Left ventricle myocardium superior (tissue), 1 donor: ENCODE measurements at places on chromosomes 11 and 22. TPM values are rescaled to one million over a fixed set of nuclear protein-coding genes. Genes with fewer than 3 reads are reported as not detected.
A peak's percentile ranks its signal among the peaks of the same experiment; 100 is the strongest.

DNA sequence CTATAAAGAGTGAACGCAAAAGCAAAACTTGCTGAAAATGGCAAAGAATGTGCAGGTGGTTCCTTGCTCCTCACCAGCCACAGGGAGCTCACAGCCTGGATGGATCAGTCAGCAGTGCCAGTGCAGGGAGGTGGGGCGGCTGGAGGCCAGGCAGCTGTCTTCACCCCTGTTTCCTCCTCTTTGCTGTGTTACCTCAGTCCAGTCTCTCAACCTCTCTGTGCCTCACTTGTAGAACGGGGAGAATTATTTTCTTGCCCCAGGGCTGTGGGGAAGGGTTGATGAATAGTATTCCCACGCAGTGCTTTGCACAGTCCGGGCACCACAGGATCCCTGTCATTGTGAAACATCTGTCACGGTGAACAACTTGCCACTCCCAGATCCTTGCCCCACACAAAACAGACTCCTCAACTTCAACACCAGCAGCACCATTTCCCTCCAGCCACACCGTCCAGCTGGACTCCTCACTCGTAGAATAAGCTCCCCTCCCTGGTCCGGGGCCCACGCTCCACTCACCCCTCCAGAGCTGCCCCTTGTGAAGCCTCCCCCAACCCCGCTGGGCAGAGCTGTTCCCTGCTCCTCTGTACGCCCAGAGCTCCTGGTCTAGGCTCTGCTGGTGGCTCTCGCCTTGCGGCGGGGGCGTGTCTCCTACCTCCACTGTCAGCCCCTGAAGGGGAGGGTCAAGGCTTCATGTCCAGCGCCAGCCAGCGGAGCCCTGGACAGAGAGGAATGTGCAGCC lies 27.7 kb downstream of the MPPED1 start:
- no peak for DNase-seq

DNA sequence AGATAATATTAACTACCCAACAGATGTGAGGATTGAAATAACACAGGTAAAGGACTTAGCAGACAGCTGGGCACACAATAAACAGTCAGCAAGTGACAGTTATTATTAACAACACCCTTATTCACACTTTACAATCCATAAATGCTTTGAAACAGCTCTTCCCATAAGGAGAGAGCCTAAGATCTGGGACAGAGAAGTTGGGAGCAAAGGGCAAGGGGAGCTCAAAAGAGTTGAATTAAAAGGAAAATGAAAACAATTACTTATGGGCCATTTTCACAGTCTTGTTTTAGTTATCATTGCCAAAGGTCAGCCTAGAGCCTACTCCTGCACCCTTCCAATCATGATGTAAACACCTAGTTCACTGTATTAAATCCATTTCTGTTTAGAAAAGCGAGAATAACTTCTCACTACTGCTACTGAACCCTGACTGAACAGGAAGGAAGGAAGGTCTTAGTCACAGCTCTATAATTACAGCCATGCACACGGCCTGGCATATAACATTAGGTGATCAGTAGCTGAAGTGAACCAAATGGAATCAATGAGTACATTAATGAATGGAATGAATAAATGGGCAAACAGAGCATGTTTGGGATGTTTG lies 111.3 kb downstream of the PLEKHA7 start:
- DNase-seq: no peak

DNA sequence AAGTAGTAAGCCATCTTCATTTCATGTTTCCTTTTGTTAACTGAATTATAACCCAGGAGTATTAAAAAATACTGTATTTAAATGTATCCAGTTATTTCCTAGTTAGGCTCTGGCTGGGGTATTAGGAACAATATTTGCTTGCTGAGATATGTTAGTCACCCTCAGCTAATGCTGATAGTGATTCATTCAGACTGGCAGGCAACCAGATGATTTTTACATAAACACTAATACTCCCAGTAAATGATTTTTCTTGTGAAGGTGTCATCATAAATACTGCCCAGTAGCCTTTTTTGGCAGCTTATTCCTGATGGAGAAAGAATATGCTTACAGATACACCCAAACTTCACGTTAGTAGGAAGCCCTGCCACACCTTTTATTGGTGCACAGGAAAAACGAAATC lies 8.1 kb downstream of the YWHAH start:
- no peak for DNase-seq

DNA sequence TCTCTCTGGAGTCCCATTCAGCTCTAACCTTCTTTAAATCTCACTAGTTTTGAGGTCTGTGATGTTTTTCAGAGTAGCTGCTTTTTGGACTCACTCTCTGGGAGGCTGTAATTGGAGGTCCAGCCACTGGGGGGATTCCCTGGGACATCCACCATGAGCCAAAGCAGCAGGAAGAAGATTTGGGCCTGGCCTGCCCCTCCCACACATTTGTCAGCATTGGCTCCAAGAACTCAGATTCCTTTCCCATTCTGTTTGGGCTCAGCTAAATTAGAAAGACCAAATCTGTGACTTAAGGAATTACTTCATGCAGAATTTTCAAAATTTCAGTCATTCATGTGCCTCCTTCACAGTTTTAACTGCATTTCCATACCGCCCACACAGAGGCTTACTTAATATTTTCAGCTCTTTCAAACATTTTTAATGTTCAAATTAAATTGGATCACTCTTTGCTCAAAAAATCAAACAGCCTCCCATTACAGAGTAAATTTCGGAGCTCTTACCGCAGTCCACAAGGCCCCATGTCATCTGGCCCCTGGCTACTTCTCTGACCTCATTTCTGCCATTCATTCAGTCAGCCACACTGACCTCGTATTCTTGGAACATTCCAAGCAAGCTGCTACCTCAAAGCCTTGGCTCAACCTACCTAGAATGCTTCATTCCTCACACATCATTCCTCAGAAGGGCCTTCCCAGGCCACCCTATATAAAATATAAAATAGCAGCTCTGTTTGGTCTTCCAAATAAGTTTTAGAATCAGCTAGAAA lies 54.5 kb upstream of the RRAS2 start:
- DNase-seq: peak; percentile 45

DNA sequence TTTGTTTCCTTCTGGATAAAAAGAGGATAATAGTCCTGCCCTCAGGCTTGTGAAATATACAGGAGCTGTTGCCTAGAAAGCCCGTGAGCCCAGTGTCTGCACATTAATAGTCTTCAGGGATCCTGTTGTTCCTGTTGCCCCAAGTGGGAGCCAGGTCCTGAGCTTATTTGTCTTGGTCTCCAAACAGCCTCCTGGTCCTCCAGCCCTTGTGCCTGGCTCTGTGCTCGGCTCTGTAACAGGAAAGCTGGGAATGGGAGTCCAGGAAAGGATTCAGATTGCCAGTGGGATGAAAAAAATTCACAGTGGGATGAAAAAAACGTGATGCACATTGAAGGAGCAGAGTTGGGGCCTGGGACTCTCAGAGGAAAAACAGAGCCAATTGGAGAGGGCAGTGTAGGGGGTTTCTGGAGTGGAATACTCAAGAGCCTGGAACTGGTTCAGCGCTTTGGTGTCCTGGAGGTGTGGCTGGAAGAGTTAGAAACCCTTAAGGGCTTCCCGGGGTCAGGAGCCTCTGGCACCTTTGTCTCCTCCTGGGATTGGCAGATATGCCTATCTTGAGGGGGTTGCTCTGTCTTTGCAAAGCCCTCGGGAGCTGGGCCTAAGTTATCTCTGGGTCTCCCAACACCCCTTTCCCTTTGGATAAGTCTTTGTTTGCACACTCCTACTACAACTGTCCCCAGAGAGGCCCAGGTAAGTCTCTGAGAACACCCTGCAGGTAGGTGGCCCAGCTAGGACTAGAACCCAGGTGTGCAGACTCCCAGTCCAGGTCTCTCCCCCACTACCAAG lies 2.3 kb upstream of the INPPL1 start:
- no peak for DNase-seq

DNA sequence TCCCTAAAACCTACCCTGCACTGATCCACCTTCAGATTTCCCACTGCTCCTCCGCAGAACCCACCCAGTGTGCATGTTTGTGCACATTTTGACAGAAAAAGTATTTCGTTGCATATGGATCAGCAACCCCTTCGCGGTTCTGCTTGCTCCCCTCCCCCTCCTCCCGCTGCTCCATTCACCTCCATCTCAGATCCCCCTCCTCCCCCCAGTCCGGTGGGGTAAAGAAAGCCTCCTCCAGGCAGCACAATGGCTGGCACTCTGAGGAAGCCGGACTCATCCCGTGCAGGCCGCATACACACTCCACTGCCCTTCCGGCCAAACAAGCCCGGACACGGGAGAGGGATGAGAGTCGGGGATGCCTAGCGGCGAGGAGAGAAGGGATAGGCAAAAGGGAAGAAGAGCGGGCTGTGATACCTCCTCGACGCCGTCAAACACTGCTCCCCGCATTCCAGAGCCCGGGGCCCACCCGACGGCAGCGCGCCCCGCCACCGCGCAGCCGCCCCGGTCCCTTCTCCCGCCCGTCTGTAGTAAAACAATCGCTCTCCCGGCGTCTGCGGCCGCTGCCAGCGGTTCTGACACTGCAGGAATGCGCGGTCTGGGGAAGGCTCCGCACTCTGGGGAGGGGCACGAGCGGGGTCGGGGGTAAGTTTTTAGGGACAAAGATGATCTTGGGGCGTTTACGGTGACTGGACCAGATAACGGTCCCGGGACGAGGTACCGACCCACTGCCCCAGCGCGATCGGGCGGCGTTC lies 915 bp downstream of the FEZ1 start:
- DNase-seq: peak; percentile 55

- DNase-seq: no peak
These were observed 257.2 kb downstream of the ST3GAL4 start for GRCh38 chr11:126612671-126613070.

- no peak for DNase-seq
These were observed 12.2 kb downstream of the AP2A2 start for GRCh38 chr11:937841-938261.

- DNase-seq: peak; percentile 51
These were observed 108.2 kb upstream of the CD44 start for GRCh38 chr11:35030716-35031213.

DNA sequence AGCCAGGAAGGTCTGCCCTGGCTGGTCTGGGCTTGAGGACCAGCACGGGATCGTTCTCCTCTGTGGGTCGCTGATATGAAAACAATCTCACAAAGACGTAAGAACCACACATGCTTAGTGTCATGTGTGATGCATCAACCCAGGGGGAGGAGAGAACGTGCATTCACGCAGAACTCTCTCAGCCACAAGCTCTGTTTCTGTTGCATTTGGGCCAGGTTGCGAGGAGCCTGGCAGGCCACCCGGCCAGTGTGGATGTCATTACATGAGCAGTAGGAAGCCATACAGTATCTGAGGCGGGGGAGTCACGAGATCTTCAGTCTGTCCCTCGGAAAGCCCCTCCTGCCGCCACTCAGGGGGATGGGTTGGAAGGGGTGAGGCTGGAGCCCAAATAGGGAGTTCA lies 53.1 kb upstream of the KCNQ1OT1 start:
- no peak for DNase-seq

GRCh38 chr11:46198245-46199240 lies 77.3 kb upstream of the PHF21A start:
- DNase-seq: no peak

DNA sequence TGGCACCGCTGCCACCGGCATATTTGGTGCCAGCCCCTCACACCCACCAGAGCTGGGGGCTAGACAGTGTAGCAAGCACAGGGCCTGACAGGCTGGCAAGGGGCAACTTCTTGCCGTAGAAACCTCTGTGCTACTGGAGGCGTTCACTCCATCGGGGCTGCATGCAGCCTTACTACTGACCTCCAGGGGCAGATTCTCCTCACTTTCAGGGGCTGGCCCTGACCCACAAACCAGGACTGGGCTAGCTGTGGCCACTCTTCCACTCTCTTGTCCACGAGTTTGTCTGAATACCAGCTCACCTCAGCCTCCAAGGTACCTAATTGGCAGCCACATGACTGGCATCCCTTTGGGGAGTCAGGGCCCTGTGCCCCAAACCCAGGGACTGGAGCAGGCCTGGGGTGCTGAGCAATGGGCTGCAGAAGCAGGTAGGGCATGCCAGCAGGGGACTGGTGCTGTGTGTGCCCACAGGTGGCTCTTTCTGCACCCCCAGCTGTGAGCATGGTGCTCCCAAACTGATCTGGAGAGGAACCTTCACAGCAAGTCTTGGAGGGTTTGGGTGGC lies 2.1 kb upstream of the LMO1 start:
- no peak for DNase-seq

DNA sequence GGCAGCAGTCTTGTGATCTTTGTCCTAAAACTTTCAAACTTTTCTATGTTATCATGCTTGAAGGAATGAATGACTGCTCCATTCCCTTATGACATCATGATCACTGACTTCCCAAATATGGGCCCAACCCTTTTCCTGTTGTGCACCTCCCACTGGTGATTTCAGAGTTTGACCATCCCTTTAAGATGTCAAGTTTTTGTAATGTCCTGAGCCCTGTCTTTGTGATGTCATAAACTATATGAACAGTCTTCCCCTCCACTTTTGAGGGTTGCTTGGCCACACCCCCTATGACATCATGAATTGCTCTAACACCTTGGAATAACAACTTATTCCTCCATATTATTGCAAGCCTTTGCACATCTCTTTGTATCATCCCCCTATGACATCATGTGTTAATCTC lies 16.5 kb upstream of the NUCB2 start:
- no peak for DNase-seq

GRCh38 chr11:122024278-122024677 lies 91.7 kb downstream of the BLID start:
- no peak for DNase-seq

- DNase-seq: peak; percentile 6
These were observed 6.8 kb upstream of the CD248 start for GRCh38 chr11:66323684-66324083.

DNA sequence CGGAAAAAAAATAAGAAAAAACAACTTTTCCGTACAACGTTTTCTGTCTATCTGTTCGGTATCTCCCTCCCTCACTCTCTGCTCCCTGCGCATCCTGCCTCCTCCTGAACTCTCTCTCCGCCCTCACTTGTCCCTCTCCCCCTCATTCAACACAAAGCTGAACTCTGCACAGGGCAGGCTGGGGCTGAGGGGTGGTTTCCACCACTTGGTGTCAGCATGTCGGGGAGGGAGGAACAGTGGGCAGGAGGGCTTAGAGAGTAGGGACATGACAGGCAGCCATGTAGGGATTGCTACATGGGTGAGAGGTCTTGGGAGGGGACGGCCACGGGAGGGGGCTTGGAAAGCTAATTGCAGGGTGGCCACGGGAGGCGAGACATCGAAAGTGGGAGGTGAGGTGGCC lies 17.6 kb downstream of the SLC22A12 start:
- no peak for DNase-seq

DNA sequence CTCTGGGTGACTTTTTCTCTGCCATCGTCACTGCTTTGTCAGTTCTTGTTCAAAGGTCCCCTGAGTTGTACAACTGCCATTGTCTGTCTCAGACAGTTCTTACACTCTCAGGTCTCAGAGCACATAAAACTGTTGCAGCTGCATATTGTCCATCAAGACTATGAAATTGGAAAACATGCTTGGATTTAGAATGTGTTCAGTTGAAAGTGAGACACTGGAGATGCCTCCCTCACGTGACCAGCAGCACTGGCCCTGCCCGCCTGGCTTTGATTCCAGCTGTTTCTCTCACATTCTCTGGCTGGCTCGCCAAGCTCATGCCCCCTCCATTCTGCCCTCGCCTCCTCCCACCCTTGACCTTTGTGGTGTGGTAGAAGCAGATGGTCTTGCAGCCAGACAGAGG lies 244.2 kb downstream of the NTM start:
- no peak for DNase-seq

Gene CYTH4
- 6.2 TPM for total RNA-seq

Gene ZNF280A
- not detected for total RNA-seq

Gene INPP5J
- 15.7 TPM for total RNA-seq

Gene CAVIN3
- 31.1 TPM for total RNA-seq

Gene CELSR1
- total RNA-seq: 9.7 TPM

Gene LMO2
- total RNA-seq: 10.9 TPM

Gene KCNA4
- 1.2 TPM for total RNA-seq

Gene CREBZF
- total RNA-seq: 12.9 TPM
